ENCODE measurements at places on chromosomes 2 and 18.
A peak's percentile ranks its signal among the peaks of the same experiment; 100 is the strongest.

GRCh38 chr18:49548229-49548636, 13.6 kb upstream of the LIPG start:
- DNase-seq: no peak

DNA sequence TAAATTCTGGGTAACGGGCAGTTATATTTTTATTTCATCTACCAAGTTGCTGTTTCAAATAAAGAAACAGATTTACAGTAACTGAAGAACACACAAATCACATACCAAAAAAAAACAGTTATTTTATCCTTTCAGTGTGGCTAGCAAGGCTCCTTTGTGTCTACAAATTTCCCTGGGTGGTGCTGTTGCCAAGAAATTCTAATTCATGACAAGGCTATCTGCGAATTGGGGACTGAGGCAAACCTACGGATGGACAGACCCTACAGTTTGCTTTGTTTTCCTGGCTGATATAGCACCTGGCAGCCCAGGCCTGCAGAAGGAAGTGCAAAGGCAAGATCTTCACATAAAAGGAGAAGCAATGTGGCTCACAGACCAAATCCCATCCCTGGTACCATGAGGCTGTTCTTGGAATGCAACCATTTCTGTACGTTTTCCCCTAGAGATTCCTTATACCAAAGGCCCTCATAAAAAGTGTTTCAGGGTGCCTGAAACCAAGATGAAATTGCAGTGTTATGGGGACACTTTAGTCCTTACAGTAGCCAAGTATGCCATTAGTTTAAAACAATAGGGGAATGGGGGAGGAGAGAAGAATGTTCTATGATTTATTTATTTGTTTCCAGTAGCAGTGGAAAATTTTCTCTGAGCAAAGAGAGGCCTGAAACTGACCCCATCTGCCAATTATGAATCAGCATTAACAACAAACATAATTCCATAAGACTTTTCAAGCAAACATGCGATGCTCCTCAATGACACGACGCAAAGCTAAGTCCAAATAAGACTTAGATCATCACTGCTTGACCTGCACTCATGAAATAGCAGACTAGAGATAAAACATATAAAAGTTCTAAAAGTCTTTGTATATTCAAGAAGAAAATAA, 4.3 kb downstream of the KLF7 start:
- DNase-seq: no peak

- DNase-seq: no peak
Measured at GRCh38 chr2:20925265-20925889, 102.5 kb upstream of the LDAH start.

GRCh38 chr18:10843565-10843964, 305.8 kb downstream of the PIEZO2 start:
- no peak for DNase-seq

- DNase-seq: no peak
Measured at GRCh38 chr18:42828881-42829280, 286.6 kb downstream of the RIT2 start.

DNA sequence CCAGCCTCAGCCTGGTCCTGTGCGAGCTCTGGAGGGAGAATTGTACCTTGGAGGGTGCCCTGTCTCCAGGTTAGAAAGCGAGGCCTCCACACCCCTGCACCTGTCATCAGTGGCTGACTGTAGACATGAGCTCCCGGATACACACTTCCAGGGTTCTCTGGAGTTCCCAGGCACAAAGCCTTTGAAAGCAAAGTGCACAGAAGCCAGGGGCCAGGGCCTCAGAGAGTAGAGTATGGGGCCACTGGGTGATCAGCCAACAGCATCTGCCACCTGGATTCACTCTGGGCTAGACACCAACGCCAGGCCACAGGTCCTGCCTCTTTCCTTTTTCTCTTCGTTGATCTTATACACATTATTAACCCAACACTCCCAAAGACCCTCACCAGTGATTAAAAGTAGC, 239.4 kb upstream of the HDAC4 start:
- DNase-seq: no peak

DNA sequence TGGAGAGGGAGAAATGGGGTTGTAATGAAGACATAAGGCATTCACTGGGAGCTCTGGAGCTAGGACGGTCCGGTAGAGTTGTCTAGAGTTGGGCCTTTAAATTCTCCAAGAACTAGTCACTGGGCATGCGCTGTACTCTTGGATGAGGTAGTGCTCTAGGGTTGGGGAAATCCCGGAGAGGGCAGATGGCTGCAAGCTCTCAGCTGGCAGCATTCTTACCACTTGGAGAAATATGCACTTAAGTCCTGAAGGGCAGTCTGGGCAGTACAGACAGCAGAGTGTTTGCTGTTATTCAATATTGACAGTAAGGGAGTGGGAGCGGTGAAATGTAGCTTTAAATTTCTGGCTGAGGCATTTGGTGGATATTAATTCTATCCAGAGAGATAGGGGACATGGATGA, 214.6 kb downstream of the RDH14 start:
- DNase-seq: peak; percentile 56

DNA sequence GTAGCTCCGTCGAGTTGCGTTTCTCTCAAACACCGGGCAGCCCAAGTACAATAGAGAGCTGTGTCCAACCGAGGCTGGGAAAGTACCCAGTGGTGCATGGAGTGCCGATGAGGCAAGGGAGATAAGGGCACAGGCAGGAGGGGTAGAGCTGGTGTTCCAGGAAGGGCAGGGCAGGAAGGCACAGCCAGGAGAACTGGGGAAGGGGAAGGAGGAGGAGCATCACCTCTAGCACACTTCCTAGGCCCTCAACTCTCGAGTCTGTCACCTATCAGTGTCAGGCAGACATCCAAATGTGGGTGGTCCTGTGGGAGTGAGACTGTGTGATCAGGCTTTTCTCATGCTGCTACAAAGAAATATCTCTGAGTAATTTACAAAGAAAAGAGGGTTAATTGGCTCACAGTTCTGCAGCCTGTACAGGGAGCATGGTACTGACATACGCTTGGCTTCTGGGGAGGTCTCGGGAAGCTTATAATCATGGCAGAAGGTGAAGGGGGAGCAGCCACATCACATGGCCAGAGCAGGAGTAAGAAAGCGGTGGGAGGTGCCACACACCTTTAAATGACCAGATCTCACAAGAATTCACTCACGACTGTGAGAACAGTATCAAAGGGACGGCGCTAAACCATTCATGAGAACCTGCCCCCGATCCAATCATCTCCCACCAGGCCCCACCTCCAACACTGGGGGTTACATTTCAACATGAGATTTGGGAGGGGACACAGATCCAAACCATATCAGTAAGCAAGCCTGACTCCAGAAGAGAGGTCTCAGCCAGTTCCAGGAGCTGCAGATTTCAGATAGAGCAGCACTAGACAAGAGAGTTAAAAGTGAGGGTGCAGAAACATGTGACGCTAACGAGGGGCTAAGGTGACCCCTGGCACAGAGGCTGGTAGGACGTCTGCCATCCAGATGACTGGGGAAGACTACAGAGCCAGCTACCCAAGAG, 75.7 kb downstream of the MBOAT2 start:
- no peak for DNase-seq

DNA sequence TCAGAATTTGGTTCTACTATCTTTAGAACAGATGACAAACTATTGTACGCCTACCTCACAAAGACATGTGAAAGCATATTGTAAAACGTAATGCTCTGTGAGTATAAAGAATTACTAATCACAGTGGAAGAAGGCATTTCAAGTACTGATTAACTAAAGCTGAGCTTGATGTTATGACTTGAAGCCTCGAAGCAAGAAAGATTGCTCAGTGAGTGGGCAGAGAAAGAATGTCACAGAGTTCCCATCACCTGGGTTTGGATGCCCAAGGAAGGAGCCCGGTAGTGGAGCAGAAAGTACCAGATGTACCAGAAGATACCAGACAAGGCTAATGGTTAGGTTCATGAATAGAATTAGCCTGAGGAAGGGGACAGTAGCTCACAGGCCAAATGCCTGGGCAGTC, 39.5 kb upstream of the FAM110C start:
- no peak for DNase-seq

- DNase-seq: no peak
Measured at GRCh38 chr2:39743269-39743776, 35.7 kb downstream of the THUMPD2 start.

DNA sequence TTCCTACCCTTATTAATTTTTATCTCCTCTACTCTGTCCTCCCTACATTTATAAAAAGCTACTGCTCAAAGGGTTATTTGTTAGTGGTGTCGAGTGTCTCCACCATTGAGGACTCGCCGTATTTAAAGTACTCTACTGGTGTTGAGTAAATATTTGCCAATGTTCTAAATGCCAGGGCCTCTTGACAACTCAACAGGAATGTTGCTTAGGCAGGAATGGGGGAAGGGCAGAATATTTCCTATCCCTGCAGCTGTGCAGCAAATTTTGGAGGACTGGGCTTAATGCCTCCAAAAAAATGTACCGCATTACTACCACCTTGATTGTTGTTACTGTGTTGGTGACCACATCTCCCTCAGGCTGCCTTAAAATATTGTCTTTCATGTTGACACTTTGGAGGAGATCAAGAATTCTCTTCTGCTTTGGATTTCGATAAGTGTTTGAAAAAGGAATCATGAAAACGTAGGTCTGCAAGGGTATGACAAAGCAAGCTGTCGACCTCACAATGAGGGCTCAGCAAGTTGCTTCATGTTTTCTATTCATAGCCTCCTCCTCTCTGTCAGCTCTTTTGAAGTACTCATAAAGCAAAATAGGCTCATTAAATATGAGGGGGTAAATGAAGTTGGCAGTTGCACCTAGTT, 84.3 kb downstream of the EFEMP1 start:
- peak; percentile 83 for DNase-seq

GRCh38 chr2:199743415-199744120, 107.4 kb downstream of the FTCDNL1 start:
- no peak for DNase-seq

DNA sequence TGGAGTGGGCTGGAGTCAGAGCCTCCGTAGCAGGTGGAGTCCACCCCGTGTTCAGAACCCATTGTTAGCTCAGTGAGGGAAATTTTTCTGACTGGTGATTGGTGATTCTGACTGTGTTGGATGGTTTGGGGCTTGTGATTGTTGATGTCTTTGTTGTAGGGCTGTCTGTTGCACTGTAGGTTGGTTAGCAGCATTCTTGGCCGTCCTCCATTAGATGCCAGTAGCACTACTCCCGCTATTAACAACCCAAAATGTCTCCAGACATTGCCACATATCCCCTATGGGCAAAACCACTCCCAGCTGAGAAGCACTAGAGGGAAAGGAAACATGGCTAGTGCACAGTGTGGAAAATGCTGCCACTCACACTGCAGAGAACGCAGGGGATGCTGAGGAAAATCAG, 51.7 kb downstream of the ARMC9 start:
- DNase-seq: no peak

DNA sequence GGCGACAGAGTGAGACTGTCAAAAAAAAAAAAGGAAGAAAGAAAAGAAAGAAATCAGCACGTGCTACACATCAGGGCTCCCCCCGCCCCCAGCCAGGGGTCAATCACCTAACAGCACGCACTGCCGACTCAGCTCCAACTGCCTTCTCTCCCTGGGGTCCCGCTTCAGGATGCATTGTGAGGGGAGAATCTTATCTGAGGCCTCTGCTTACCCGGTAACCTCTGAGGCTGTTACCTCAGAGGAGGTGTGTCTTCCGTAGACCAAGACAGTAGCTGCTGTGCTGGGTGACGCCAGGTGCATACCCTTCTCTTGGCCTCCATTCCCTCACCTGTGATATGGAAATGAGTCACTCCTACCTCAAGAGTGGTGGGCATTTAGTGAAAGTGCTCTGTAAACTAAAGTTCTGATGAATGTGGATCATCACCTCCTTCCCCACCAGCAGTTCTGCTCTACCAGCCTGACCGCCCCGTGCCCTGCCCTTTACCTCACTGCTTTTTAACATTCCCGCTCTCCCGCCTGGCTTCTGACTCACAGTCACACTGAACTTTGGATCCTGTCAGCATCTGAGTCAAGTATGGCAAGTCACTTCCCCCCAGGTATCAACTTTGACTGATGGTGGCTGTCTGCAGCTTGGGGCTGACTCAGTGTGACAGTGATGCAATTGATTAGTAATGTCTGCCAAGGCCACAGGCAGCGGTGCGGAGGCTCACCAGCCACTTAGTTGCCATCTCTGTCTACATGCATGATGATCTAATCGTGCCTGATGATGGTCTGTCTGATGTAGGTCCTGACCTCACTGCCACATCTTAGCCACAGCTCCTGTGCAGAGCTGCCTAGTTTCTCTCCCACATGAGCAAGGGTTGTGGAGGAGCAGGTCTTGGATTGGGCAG, 20.1 kb downstream of the ARID5A start:
- no peak for DNase-seq

GRCh38 chr2:126776692-126777619, 121.0 kb downstream of the GYPC start:
- DNase-seq: peak; percentile 65

DNA sequence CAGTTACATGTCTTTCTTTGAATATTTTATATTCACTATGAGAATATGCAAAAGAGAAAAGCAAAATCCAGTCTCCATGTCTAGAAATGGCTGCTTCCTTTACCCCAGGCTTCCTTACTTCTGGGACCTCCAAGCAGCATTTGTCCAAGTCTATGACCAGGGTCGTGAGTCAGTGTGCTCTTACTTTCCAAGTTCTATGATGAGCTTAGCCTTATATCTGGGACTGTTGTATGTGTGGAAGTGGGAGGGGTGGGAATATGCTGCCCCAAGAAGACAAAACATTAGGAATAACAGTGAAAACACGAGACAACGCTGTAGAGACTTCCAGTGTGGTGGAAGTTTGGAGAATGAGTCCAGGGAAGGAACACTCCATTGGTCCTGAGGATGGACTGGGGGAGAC, 21.2 kb upstream of the CHRNA1 start:
- DNase-seq: no peak

GRCh38 chr2:13917958-13918357, 714.6 kb upstream of the LRATD1 start:
- no peak for DNase-seq

DNA sequence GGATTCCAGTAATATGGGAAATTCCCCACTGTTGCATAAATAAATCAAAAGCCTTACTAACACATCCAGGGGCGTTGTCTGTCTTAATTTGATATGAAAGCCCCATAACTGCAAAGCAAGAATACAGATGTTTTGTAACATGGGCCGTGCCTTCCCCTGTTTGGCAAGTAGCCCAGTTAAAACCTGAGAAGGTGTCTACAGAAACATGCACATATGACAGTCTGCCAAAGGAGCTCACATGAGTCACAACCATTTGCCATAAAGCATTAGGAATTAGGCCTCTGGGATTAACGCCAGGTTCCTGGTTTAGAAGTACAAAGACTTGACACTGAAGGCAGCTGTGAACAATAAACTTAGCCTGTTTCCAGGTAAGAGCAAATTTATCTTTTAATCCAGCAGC, 43.1 kb upstream of the LONRF2 start:
- peak; percentile 60 for DNase-seq

GRCh38 chr2:85926931-85927661, 38.3 kb upstream of the ST3GAL5 start:
- DNase-seq: no peak

DNA sequence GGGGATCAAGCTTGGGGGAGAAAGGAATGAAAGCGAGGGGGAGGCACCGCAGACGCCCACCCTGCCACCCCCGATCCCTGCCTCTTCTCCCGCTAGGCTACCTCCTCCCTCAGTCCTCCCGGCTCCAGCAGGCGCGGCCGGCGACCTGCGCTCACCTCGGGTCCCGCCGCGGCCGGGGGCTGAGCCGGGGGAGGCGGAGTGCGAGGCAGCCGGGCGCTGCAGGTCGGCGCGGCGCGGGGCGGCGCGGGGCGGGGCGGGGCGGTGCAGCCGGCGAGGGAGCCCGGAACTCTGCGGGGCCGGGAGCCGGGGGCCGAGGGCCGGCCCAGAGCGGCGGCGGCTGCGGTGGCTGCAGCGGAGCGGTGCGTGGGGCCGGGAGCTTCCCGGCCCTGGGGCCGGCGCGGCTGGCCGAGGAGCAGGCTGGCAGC, 477 bp downstream of the ACVR1 start:
- DNase-seq: no peak

- no peak for DNase-seq
Measured at GRCh38 chr2:15677141-15677843, 85.6 kb downstream of the DDX1 start.
